ENCODE measurements at places on chromosomes 4 and X.

DNA sequence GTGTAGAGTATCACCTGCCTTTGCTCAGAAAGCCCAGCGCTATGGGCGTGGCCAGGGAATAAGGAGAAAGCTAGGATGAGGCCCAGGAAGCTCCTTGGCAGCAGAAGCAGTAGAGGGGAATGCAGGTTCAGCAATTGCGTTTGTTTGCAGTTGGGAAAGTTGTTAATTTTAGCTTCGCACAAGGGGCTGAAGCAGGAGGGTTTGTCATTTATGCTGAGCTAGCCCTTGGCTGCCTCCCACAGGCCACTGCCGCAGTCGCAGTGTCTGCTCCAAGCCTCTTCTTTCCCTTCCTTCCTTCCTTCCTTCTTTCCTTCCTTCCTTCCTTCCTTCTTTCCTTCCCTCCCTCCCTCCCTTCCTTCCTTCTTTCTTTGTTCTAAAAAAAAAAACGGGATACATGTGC, 21.5 kb downstream of the FRMPD3 start:
- no peak for DNase-seq

GRCh38 chrX:110268886-110269285, 49.0 kb downstream of the AMMECR1 start:
- no peak for DNase-seq

DNA sequence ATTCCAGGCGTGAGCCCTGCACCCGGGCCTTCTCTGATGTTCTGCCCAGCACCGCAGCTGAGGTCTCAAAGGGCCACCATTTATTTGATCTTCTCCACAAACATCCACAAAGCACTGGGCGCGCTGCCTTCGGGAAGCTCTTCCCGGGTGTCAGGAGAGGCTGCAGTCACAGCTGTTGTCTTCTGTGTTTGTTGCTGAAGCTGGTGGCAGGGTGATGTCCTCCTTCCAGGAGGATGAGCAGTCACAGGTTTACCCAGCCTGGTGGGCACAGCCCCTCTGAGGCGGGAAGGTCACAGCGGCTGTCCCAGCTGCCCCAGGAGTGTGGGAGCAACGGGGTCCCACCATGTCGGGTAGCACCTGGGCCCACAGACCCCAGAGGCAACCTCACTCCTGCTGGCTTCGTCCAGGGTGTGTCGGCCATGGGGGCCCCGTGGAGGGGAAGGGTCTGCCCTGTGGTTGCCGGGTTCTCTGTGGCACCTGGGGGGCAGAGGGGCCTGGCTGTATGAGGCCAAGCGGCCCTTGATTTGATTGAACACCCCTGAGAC, 27.6 kb downstream of the FGFRL1 start:
- DNase-seq = no peak

DNA sequence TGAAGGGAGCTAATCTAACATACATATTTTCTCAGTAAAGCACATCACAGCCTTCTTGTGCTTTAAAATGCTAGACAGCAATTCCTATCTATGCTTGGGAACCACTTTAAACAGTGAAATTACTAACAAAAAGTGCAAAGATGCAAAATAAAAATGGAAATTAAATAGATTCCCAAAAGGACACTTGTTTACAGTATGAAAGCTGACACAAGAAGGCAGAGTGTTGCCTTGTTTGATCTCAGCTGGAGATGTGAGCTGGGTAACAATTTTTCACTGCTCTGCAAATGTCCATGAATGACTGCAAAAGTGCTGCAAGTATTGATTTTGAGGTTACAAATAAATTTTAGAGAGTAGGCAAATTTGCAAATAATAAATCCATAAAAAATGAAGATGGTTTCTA, 22.3 kb downstream of the GRIA2 start:
- no peak for DNase-seq

DNA sequence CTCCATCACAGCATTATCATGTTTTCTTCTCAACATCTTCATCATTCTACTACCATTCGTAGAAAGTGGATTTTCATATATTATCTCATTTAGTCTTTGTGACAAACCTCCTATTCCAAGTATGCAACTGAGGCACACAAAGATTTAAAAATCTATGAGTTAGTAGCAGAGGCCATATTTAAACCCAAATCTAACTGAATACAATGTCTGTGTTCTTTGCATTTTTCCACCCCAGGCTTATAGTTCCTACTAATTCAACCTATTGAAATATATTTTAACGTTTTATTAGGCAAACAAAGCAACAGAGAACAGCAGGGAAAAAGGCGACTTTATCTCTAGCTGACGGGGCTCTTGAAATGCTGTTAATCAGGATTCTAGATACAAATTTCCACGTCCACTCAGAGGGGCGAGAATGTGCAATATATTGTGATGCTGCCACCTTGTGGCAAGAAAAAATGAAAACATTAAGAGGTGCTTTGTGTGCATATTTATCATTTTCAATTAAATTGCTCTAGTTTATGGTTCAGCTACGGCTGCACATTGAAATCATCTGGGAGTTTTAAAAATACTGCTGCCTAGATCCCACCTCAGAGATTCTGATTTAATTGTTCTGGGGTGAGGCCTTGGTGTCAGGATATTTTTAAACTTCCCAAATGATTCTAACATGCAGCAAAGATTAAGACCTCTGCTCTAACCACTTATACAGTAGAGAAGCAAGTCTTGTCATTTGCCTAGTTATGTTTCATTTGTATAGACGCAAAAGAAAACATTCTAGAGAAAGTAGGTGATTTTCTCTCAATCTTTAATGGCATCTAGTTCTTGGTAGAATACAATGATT, 315.9 kb downstream of the MAPK10 start:
- peak; percentile 77 for DNase-seq

- DNase-seq = no peak
These were observed 79.4 kb downstream of the FAM193A start for GRCh38 chr4:2615821-2616220.

DNA sequence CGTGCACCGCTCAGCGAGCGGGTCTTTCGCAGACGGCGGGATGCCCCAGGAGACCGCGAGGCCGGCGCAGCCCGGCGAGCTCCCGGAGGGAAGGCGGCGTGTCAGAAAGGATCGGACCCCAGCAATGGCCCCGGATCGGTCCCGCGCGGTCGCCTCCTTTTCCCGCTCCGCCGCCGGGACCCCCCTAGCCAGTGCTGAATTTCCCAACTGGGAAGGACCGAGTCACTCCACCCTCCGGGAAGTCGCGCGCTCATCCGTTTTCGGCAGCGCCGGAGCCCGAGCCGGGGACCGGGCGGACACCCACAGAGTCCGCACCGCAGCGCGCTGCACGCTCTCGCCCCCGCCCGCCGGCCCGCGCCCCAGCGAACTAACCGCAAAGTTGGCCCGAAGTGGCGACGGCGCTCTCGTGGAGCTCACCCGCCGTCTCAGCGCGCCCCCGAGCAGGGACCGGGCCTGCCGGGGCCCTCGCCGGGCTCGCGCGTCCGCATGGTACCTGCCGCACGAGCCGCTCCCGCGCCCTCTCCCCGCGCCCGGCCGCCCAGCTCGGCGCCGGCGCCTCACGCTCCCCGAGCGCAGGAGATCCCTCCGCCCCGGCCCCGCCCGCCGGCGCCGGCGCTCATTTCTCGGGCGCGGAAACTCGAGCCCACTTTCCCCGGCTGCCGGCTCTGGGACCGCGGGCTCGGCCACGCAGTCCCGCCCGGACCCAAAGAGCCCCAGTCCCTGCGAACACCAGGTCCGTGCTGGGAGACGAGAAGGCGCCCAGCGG, at the start of gene FAT1:
Gene FAT1, minus strand, starts transcription at position 565 of the 766 bp plus-strand sequence. CDS start 14,029 bp downstream, outside the sequence.
- peak; percentile 78 for DNase-seq

All from fibroblast of upper back skin (primary cell).